Tongue (tissue), 3 donors: ENCODE measurements at places on chromosomes 7 and 10.
A peak's percentile ranks its signal among the peaks of the same experiment; 100 is the strongest.

DNA sequence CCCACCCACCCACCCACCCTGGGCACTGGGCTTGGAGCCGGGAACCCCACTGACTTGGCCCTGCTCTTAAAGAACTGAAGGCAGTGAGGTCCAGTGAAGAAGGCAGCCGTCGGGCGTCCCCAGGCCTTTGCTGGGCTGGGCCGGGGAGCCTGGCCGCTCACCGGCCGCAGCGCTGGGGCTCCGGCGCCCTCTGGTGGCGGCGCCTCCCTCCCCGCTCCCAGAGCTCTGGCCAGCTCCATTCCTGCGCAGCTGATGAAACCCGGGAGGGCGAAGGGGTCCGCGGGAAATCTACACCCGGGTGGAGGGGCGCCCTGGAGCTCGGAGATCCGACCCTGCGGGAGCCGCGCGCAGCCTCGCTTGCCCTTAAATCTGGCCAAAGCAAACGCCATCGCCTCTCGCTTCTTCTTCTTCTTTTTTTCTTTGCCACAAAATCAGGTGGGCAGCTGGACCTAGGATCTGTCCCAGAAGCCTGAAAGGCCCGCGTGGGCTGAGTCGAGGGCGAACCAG, 1.7 kb upstream of the CXCL12 start:
- peak; percentile 86 for DNase-seq

DNA sequence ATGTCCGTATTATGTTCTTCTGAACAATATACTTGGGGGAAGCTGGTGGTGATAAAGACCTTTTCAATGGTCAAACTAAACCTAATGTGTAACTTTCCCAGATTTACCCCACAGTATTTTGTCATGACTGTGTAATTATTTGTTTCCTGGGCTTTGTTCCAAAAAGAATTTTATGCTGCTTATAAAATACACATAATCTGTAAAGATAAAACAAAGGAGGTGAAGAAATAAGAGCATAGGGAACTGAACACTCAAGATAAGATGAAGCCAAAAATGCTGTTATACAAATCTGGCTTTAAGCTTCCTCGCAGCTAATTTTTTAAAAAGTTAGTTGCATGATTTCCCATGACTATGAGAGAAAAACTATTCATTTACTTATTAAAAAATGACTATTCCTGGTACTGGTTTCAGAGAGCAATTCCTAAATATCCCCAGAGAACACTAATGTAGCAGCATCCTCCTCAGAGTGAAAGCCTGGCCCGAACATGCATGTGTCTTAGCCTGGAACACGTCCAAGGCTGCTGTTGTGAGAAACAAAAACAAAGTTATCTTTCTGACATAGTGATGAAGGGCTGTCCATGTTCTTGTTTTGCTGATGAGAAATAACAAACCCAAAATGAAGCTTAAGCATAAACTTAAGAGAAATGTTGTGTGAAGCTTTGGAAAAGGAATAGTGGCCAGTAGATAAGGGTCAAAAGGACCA, 33.9 kb downstream of the MALSU1 start:
- peak; percentile 56 for DNase-seq

GRCh38 chr7:50467817-50468610, 17.9 kb upstream of the FIGNL1 start:
- peak; percentile 89 for DNase-seq

DNA sequence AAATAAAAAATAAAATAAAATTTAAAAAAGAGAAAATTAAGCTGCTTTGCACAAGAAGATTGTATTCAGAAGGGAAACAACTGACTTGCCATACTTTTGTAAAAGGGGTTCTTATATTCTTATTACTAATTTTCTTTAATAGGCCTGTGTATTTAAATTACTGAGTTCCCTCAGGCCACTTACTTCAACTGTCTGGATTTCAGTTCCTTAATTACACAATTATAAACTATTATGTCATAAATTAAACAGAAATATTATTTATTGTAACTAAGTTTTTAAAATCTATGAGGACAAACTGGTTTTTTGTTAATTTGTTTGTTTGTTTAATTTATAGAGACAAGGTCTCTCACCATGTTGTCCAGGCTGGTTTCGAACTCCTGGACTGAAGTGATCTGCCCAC, 22.4 kb upstream of the MICU1 start:
- DNase-seq, result no peak

- DNase-seq, result peak; percentile 32
These were observed 819.2 kb upstream of the C7orf33 start for GRCh38 chr7:147771344-147771743.

- DNase-seq, result no peak
These were observed 198.3 kb downstream of the NEBL start for GRCh38 chr10:20698837-20699236.

DNA sequence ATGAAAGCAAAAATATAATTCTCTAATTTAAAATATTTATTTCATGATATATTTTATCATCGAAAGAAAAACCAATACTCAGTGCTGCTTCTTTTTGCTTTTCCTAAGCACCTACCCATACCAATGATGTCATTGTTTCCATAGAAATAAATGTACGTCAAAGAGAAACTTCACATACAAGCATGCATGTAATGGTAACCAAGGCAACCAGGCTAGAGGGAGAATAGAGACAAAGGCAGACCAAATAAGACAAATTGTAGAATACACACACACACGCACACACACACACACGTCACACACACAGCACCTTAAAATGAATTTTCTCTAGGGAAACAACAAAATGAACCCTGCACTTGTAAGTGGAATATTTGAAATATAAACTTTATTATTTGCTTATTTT, 75.5 kb downstream of the MACC1 start:
- peak; percentile 73 for DNase-seq

- no peak for DNase-seq
These were observed 108.0 kb downstream of the SPAG6 start for GRCh38 chr10:22453320-22453719.

DNA sequence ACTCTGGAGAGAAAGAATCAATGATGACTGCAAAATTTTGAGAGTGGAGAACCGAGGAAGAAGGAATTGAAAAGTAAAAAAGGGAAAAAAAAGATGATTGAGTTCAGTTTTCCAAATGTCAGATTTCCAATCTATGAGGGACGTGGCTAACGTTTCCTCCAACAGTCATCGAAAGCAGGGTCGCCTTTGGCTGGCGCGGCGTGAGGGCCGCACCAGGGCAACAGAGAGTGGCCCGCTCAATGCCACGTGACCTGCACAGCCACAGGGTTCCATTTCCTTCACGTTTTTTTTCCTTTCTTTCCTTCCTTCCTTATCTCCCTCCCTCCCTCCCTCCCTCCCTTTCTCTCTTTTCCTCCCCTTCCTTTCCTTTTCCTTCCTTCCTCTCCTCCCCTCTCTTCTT, 101.9 kb downstream of the WDR37 start:
- no peak for DNase-seq

- DNase-seq, result no peak
These were observed 275.5 kb downstream of the ELFN1 start for GRCh38 chr7:1945558-1945957.

- no peak for DNase-seq
These were observed 207.3 kb upstream of the SH2B2 start for GRCh38 chr7:102079140-102080018.

DNA sequence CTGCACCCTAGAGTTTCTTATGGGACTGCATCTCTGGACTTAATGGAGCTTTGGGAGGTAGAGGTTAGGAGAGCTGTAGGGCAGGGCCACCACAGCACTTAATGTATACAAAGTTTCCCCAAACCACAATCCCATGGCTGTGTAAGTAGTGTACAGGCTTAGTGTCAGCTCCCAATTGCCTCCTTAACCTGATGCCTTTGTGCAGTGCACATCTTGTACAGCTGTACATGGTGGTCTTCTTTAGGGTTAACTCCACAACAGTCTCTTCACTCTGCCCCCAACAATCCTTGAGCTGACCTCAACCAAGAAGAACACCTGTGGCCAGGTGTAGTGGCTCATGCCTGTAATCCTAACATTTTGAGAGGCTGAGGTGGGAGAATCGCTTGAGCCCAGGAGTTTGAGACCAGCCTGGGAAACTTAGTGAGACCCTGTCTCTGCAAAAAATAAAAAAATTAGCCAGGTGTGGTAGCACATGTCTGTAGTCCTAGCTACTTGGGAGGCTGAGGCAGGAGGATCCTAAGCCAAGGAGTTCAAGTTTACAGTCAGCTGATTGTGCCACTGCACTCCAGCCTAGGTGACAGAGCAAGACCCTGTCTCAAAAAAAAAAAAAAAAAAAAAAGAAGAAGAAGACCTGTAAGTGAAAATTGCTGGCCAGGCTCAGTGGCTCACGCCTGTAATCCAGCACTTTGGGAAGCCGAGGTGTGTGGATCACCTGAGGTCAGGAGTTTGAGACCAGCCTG, 6.8 kb downstream of the PLAU start:
- no peak for DNase-seq

DNA sequence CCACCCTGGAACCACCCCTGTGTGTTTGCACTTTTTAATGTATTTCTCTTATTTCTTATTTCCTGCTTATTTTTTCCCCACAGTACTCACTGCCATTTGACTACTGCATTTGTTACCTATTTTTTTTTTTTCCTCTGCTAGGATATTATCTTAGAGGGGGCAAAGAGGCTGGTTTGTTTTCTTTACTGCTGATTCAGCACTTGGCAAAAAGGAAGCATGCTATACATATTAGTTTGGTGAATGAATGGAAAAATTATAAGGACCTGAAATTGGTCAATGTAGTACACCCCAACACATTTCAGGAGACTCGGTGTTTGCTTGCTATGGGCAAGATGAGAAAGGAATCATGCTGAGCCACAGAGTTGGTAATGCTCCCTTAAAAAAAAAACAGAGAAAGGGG, 193.5 kb downstream of the SORCS3 start:
- DNase-seq, result no peak
